ENCODE measurements at places on chromosomes 5 and 9. TPM values are rescaled to one million over a fixed set of nuclear protein-coding genes. Genes with fewer than 3 reads are reported as not detected.

DNA sequence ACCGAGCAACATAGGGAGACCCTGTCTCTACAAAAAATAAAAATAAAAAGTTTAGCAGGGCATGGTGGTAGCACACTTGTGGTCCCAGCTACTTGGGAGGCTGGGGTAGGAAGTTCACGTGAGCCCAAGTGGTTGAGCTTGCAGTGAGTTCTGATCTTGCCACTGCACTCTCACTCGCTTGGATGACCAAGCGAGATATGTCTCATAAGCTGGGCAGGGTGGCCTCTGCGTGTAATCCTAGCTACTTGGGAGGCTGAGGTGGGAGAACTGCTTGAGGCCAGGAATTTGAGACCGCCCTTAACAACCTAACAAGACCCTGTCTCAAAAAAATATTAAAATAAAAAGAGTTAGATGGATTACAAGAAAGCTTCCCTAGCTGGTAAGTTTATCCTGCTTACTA is 32.5 kb downstream of the RASA1 start:
- DNase-seq = no peak

The CTXN3 gene
- total RNA-seq = not detected

The POU5F2 gene
- total RNA-seq = 0.66 TPM

The TMEM171 gene
- 2.4 TPM for total RNA-seq
